ENCODE measurements at places on chromosomes 5 and 9.

GRCh38 chr9:36051317-36051716, 14.6 kb downstream of the RECK start:
- DNase-seq = no peak

DNA sequence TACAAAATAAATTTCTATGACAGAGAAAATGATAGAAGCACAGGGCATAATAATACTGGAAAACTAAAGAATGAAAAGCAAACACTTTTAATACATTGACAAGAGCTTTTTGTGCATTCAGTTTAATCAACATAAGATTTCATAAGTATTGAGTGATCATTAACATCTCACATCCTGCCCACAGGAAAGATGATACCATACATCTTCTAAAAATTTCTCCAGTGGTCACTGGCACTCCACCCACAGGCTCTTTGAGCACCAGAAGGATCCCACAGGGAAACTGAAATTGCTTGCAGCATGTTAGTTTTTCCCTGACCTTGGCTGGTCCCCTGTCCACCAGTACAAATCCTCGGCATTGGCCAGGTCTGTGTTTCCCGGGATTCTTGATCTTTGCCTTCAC, 186.0 kb downstream of the CEMIP2 start:
- DNase-seq = no peak

DNA sequence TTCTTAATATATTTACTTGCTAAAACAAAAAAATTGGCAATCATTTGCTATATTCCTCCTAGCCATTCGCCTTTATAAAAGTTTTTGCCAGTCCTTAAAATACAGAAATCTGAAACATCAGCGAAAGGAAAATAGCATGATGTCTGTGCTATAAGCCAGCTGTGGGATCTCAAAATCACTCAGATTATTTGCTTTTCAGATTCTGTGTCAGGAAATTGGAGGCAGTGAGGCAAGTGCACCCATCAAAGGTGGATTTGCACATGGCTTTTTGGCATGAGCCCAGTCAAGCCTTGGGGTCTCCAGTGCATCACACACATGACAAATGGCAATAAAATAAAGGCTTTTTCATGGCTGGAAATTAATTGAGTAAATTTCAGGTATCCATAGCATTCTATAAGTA, 196.8 kb upstream of the DAPK1 start:
- DNase-seq = no peak

DNA sequence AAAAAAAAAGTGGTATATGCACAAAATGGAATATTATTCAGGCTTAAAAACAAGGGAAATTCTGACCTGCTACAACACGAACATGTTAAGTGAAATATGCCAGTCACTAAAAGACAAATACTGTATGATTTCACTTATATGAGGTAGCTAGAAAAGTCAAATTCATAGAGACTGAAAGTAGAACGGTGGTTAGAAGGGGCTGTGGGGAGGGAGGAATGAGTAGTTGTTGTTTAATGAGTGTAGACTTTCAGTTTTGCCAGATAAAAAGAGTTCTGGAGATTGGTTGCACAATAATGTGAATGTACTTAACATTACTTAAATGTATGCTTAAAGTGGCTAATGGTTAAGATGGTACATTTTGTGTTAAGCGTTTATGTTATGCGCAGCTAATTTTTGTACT, 79.5 kb upstream of the IL12B start:
- no peak for DNase-seq

DNA sequence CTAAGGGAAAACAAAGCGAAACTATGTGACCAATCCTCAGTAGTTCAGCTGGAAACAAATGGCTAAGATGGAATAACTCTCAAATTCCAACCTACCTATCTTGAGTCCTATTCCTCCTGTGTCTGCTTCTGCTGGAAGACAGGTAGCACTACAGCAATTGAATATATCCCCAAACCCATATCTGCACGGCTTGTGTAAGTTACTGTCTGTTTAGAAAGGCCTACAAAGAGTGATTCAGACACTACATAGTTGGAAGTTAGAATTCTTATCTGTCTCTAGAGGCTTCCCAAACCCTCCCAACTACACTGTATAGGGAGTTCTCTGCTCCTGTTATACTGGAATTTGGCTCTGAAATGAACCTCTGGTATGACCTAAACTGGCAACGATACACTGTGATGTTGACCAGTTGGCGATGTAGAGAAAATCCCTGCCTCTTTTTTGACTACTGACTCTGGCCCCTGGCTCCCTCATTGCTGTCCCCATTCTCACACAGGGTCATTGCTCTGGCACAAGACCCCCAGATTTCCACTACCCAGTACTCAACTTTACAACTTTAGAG, 22.6 kb upstream of the NADK2 start:
- no peak for DNase-seq

DNA sequence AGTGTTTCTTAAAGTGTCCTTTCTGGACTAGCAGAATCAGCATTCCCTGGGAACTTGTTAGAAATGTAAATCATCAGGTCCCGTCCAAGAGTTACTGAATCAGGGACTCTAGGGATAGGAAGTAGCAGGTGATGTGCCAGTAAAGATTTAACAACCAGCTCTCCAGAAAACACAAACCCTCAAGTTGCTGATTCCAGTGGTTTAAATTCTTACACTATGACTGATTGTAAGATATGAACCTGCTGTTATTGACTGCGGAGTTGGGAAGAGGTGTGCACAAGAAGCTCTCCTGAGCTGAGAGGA, 39.1 kb upstream of the BASP1 start:
- no peak for DNase-seq

- DNase-seq = no peak
Measured at GRCh38 chr9:125110464-125110863, 32.9 kb downstream of the SCAI start.

DNA sequence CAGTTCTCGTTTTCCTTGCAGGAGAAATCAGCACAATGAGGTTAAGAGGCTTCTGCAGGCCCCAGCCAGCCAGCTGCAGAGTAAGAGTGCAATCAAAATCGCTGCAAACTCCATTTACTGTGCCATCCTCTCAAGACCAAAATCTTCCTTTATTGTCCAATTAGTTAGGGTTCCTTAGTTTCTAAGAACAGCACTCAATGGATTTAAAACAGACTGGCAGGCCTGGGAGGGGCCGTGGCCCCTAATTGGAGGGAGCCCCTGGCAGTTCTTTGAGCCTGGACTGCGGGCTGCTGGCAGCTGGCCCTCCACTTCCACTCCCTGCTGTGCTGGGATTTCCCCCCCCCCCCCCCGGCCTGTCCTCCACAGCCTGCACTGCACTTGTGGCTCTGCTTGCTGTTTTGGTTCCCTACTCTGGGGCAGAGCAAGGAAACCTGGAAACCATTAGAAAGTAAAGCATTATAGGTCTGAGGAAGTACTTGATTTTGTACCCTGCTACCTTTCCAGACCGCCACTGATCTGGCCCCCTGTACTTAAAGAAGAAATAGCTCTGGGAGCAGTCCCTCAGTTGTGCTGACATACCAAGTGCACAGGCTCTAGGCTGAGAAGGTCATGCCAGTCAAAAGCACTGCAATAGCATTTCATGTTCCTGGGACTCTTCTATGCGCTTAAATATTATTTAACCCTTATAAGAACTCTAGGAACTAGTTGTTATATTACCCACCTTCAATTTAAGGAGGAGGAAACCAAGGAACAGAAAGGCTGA, 129.0 kb downstream of the APBA1 start:
- DNase-seq = peak; percentile 77

GRCh38 chr5:54861212-54861894, 124.0 kb downstream of the ESM1 start:
- DNase-seq = no peak

DNA sequence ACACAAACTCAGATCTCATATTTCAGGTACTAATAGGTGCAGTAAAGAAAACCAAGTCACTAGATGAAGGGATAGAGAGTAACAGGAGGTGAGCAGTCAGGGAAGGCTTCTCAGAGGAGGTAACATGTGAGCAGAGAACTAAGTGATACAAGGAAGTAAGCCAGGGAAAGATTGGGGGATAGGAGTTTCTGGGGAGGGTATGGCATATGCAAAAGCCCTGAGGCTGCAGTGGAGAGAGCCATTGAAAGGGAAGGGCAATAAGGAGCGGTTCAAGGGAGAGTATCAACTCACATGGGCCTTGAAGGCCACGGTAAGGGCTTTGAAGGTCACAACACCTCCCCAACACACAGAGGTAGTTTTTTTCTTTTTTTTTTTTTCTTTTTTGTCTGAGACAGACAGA, 6.9 kb downstream of the OLFML2A start:
- DNase-seq = no peak

DNA sequence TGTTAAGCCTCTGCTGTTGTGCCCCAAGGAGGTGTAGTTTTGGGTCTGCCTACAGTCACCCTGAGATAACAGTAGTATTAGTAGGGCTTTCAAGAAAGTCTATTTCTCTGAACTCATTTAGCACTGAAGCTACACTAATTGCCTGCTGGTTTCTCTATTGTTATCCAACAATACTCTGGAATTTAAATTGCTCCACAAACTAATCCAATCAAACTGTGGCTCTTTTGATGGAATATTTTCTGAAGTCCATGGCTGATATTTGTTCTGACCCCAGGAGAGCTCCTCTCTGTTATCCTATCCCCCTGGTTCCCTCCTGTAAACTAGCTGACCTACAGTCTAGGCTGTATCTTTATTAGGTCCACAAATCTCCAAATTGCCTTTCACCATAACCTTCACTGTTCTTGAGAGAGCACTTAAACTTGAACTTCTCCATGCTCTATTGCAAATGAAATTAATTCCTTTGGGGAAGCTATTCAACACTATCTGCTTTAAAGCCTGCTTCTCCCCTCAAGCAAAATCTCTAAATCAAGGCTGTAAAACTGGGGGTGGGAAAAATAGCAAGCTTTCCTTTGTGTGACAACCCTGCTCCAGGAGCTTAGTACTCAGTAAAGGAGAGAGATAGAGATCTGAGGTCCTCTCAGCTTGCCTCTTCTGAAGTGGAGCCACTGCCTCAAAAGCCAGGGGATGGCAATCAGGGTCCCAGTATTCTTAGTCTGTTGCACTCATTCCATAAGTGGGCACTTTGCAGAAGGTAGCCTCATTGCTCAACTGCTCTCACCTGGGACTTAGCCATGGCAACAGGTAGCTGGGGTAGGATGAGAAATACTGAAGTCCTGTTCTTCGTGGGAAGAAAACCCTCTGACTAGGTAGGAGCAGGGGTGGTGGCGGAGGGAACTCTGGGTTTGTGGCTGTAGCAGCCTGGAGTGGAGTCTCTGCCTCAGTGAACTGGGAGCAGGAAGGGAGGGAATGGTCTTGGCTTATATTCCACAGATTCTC, 110.9 kb downstream of the MACIR start:
- no peak for DNase-seq

DNA sequence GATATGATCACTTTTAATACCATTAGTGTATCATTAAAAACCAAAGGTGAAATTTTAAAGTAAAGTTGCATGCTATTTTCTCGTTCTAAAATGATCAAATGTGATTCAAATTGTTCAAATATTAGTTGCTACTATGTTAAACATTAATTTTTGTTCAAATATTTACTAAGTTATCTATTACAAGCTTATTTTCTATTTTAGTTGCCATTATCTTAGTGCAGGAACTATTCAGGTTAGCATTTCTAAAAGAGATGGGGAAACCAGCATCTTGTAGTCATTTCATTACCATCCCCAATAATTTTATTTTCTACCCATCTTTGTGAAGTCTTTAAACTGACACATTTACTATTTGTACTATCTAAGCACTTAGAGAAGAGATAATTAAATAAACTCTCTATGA, 166.0 kb downstream of the RFX3 start:
- DNase-seq = no peak

- DNase-seq = no peak
Measured at GRCh38 chr9:93630806-93631411, 54.5 kb downstream of the PHF2 start.

- DNase-seq = no peak
Measured at GRCh38 chr5:153276151-153276550, 214.3 kb upstream of the GRIA1 start.

DNA sequence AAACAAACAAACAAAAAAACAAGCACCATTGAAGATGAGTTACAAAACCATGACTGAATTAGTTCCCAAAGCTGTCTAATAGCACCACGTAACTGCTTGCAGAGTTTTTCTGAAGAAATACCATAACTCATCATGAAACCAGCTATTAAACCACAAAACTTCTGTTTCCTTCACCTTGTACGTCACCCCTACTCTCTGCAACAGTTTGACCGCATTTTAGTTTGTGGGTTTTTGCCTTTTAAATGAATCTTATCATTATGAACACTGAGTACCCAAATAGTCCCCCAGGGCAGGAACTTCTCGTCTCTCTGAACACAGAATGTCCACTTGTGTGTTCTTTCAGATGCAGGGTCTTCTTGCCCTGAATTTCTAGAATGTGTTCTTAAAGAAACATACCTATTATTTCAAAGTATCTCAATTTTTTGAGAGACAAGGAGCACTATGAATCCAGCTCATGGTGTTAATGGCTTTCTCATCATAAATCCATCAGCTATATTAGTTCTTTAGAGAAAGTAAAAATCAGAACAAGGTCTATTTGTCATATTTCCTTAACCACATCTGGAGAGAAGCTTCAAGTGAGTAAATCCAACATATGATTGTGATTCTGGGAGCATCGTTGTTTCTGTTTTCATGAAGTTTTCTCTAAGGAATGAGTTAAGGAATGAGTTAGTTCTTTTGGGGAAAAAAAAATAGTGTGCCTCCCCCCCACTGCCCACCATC, 210.6 kb downstream of the AUH start:
- no peak for DNase-seq

GRCh38 chr5:14041528-14042192, 97.2 kb upstream of the DNAH5 start:
- DNase-seq = no peak

DNA sequence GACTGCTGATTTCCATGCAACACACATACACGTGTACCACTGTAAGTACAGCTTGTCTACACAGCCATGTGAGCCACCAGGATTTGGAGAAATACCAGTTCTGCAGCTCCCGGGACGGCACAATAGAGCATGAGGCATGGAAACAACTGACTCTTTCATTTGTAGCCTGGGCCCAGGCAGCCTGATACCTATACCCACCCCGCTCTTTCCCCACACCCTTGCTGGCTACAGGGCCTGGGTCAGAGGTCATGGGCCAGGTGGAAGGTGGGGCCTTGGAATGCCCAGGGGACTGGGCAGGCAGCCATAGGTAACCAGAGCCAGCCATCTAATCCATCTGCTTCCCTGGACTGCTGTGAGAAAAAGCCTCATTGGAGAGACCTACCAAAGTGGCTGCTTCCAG, 39.0 kb upstream of the ZSWIM6 start:
- DNase-seq = no peak
